ENCODE measurements at places on chromosomes 16 and 17.

- no peak for DNase-seq
These were observed 242.4 kb upstream of the SALL1 start for GRCh38 chr16:51393381-51394005.

GRCh38 chr16:66057057-66057456 lies 309.4 kb upstream of the CDH5 start:
- no peak for DNase-seq

- no peak for DNase-seq
These were observed 15.7 kb upstream of the CCL1 start for GRCh38 chr17:34378664-34379101.

- no peak for DNase-seq
These were observed 46.7 kb upstream of the LHX1 start for GRCh38 chr17:36890398-36891168.

DNA sequence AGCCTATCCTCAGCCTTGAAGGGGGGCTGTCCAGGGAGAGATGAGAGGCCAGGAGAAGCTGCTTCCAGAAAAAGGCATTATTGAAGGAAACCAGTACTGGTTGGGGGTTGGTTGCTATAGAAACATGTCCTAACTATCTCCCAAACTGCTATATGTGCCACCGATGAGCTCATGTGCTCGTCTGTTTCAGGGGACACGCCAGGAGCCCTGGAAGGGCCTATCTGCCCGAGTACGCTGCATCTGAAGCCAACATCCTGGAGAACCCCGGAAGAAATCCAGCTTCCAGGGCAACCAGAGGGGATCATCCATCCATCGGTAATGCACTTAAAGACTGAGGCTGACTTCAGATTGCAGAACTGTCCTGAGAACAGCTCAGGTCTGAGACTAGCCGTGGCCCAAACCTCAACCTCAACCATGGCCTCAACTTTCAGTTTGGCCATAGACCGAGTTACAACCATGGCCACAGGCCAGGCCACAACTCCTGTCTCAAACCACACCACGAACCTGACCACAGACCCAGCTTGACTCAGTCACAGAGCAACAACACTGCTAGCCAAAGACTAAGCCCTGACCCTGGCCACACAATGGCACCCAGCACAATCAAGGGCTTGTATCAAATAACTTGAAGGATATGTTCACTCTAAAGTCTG lies 10.2 kb downstream of the PITPNM3 start:
- no peak for DNase-seq

Data from large intestine (tissue), 12 donors.